Astrocyte of the hippocampus (primary cell): ENCODE measurements at places on chromosomes 5 and 9.

- DNase-seq = no peak
Observed at GRCh38 chr9:33318781-33319180, 28.5 kb downstream of the NFX1 start.

DNA sequence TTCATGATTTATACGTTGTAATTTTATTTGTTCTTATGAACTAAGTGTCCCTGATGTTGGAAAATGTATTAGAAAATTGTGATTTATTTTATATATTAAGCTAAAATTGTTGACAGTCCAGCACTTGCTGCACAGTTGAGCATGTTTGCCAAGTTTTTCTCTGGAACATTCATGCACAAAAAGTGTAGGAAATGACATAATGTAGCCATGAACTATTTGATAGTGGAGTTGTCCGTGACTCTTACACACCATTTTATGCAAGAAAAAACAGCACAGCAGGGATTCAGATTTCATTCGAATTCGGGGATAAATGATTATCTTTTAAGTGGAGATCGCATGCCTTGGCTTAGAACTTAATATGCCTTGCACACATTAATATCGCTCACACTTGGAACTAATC is 708.6 kb upstream of the WWC1 start:
- no peak for DNase-seq

DNA sequence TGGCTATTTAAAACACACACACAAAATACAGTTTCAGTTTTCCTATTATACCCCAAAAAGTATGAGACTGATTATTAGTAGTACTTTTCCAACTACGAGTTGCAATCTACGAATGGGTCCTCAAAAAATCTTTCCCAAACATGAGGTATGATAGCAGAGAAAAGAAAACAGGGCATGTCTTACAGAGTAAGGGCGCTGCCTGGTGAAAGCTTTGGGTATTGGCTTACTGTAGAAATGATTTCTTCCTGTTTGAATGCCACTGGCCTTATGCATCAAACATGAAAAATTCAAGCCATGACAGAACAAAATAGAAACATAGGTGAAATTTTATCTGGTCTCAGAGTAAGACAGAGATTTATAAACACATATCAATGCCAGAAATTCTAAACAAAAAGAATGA is 448.0 kb downstream of the SPOCK1 start:
- no peak for DNase-seq

GRCh38 chr9:131145245-131145644 is 19.9 kb downstream of the NUP214 start:
- DNase-seq = no peak

DNA sequence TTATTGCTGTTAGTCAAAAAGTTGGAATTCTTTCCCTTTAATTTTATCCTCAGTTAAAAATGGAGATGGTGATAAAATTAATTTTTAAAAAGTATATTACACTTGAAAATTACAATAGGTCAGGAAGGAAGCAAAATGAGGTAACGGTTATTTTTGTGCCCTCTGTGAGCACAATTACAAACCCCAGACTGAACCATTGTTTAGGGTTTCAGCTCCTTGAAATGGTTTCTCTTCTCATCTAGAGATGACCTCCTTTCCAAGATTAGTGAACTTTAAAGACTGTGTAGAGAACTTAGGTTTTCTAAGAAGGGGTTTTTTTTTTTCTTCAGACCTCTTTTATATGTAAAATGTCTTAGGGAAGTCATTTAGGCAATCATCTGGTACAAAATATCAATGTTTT is 126.2 kb upstream of the CHD1 start:
- DNase-seq = no peak
